ENCODE measurements at places on chromosomes 3 and 15. TPM values are rescaled to one million over a fixed set of nuclear protein-coding genes. Genes with fewer than 3 reads are reported as not detected.
A peak's percentile ranks its signal among the peaks of the same experiment; 100 is the strongest.

DHFR2 gene
- total RNA-seq = 1.4 TPM

GHSR gene
- total RNA-seq = not detected

DNA sequence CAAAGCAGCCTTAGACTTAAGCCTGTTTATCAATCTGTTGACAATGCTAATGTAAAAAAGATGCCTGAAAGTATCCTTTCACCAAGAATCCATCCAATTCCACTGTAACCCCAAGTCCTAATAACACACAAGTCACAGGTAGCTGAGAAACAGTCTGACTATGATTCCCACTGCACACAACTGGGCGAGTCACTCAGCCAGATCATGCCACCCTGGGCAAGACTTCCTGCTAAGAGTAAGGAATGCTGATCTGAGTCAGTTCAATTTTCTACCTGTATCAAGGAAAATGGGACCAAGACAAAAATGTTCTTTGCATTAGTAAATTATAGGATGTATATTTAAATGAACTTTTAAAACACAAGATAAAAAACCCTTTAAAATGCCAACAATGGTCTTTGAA is 33.3 kb downstream of the NPTN start:
- DNase-seq = no peak

DNA sequence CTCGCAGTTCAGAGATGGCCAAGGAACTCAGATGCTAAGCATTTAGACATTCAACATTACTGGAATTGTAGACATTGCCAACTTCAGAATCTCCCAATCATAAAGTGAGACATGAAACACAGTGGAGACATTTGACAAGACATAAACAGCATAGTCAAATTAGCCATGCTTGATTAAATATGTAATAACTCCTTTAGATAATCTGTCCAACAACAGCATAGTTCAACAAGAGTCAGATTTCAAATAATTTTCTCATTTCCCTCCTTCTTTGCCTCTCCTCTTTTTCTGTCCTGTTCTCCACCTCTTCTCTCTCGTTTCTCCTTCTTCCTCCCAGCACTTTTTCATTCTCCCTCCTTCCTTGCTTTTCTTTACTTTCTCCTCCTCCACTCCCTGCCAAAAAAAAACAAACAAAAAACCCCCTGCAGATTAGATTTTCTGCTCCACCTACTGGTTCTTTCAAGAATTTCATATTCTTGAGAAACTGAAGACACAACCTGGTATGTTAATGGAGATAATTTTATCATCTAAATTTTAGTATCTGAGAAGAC is 20.2 kb downstream of the CPOX start:
- DNase-seq = peak; percentile 50

DNA sequence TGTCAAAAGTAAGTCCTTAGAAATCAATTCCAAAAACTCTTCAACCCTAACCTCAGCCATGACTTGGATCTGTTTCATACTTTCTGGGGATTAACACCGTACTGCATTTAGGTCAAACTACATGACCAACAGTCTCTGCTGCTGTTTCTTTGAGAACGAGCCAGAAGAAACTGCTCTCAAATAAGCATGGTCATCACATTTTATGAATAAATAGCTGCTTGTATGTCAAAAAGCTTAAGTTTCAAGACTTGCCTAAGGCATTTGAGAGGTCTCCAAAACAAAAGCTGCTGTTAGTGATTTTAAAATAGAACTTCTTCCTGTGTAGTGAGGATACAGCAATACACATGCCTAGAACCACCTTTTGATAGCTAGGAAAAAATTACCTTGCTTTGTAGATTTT is 166.3 kb upstream of the CHRM5 start:
- no peak for DNase-seq

DNA sequence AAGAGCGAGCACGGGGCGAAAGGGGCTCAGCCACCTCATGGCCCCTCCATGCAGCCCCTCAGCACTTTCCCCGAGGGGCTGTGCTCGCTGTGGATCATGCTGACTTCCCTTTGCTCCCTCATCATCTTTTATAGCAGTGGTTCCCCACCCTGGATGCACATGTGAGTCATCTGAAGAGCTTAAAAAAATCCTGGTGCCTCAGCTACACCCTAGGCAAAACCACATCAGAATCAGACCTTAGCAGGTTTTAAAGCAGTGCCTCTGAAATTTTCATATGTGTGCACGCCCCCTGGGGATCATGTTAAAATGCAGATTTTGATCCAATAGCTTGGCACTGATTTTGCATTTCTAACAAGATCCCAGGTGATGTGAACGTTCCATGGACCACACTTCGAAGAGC is 50.9 kb downstream of the FEM1B start:
- DNase-seq = no peak

- DNase-seq = no peak
Measured at GRCh38 chr15:97680606-97681220, 279.8 kb upstream of the ARRDC4 start.

DNA sequence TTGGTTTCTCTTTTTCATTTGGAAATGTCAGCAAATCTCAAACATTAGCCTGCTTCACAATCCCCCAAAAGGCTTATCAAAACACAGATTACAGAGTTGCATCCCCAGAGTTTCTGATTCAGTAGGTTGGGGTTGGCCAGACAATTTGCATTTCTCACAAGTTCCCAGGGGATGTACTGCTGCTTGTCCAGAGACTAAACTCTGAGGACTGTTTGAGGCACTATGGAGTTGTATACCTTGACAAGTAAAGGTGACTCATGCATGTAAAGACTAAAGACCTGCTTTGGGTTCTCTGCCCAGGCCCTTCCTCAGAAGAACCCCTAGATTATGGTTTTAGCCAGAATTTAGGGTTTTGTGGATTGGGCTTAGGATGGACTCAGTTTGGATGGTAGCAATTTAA is 151.1 kb upstream of the ARHGEF26 start:
- no peak for DNase-seq

GRCh38 chr3:188863999-188864406 is 307.8 kb upstream of the TPRG1 start:
- DNase-seq = no peak

- DNase-seq = no peak
Measured at GRCh38 chr3:151214459-151214858, 11.4 kb upstream of the GPR171 start.

DNA sequence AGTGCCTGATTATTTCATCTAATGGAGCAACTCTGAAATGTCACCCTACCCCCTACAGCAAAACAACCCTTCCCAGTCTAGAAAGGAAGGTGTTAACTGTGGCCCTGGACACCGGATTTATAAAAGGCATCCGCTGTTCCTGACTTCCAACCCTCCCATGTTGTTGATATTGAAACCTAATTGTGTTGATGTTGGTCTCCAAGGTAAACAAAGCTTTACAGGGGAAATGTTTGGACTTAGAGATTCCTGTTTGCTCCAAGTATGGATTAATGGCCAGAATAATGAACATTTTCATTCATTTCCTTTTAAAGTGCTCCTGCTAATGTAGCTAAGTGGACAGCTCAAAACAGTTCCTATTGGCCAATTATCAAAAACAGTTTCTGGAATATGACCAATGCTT is 19.4 kb upstream of the LMCD1 start:
- no peak for DNase-seq

DNA sequence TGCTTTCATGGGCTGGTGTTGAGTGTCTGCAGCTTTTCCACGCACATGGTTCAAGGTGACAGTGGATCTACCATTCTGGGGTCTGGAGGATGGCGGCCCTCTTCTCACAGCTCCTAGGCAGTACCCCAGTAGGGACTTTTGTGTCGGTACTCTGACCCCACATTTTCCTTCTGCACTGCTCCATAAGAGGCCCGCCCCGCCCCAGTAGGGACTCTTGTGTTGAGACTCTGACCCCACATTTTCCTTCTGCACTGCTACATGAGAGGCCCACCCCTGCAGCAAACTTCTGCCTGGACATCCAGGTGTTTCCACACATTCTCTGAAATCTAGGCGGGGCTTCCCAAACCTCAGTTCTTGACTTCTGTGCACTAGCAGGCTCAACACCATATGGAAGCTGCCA is 383.4 kb upstream of the MEIS2 start:
- no peak for DNase-seq

DNA sequence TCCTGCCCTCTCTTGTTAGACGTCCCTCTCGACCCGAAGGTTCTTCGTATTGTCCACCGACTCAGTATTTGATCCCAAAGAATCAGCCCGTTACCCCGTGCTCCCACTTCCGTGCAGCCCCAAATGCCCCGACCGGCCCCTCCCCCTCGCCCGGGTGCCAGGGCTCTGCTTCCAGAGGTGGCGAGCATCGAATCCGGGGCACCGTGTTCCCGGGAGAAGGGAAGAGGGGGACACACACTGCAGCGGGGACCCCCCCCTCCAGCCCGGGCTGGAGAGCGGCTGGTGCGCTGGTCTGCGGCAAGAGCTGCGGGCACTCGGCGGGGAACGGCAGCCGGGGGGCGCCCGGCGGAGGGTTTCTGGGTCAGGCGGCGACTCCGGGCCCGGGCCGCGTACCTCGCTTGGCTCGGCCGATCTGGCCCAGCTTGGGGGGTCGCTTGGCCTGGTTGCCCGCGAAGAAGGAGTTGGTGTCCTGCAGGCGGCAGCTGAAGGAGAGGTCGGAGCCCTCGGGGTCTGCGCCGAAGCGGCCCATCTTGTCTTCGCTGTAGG is 556 bp downstream of the CAMK2N2 start:
- no peak for DNase-seq

GRCh38 chr3:110318108-110318507 is 753.5 kb upstream of the NECTIN3 start:
- DNase-seq = no peak

DNA sequence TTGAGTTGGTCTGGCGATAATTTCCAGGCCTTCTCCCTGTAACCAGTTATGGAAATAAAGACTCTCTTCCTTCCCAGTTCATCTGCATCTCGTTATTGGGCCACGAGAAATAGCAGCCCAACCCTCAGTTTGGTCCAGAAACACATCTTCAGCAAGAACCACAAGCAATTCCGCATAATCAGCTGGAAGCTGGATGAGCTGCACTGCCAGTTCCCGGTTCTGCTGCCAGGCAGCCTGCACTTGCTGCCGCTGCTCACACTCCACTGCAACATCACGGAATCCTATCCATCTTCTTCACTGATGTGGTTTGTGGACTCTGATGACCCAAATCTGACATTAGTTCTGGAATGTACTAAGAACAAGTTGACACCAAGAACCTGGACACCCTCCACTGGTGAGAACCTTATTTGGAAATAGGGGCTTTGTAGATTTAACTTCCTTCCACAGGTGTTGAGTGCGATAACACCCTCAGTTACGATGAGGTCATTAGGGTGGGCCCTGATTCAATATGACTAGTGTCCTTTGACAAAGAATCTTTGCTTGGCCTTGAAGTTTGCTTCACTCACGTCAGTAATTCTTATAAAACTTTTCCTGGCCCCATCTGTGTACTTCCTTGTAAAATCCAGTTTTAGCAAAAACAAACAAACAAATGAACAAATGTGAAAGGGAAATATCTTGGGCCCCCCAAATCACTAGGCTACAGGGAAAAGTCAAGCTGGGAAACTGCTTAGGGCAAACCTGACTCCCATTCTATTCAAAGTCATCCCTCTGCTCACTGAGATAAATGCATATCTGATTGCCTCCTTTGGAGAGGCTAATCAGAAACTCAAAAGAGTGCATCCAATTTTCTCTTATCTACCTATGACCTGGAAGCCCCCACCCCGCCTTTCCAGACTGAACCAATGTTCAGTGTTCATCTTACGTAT is 221.9 kb upstream of the PROK2 start:
- DNase-seq = no peak

All from CD8-positive, alpha-beta T cell (primary cell).